ENCODE measurements at places on chromosomes 1 and 21. TPM values are rescaled to one million over a fixed set of nuclear protein-coding genes. Genes with fewer than 3 reads are reported as not detected.
A peak's percentile ranks its signal among the peaks of the same experiment; 100 is the strongest.

CRNN gene
- total RNA-seq, result 6.6 TPM

DNA sequence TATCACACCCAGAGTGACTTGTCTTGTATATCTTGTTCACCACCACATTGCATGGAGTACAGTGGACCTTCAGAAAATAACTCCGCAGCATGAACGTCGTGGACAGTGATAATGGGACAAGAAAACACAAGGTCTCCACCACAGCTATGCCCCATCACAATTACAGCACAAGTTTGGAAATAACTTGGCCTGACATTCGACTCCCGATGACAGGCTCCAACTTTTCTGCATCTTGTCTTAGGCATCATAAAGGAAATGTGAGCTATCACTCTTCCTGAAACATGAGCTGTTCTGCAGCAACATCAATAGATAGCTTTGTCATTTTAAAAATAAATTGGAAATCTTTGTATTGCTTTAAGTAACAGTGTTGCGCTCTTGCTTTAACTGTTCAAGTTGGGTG lies 2.9 kb downstream of the RRP1B start:
- DNase-seq, result no peak

GRCh38 chr1:179706339-179706941 lies 36.7 kb upstream of the FAM163A start:
- peak; percentile 47 for DNase-seq

DNA sequence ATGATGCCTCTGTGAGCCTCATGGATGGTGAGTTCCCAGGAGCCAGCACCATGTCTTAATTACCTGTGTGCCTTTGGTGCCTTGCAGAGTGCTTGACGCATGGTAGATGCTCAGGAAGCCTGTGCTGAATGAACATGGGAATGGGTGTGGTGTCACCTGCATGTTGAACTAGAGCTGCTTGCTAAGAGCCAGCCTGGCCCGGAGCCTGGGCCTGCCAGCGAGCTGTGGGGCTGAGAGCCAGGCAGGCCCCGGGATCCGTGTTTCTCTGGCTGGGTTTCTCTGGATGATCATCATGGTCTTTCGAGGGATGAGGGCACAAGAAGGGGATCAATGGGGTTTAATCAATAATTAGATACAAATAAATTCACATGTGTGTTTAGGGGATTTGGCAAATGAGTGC lies 6.7 kb upstream of the TEX35 start:
- no peak for DNase-seq

DNA sequence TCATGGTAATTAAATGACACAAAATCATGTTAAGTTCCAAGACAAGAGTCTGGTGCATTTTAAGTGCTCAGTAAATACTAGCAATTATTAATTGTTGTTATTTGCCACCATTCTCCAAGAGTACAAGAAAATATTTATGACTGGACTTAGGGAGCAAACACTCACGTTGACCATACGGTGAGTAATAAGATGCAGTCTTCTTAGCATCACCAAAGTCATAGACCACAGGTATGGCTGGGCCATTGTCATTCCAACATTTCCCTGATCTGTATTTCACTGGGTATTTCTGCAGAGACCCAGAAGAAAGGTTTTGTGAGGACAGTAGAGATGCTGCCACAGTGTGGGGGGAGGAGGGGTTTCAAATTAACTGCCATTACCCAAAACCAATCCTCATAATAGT lies 4.7 kb downstream of the ITLN2 start:
- DNase-seq, result no peak

- peak; percentile 92 for DNase-seq
These were observed 82.5 kb upstream of the ZNF648 start for GRCh38 chr1:182143825-182144645.

- DNase-seq, result peak; percentile 40
These were observed 2.7 kb upstream of the RAD54L start for GRCh38 chr1:46244656-46245371.

DNA sequence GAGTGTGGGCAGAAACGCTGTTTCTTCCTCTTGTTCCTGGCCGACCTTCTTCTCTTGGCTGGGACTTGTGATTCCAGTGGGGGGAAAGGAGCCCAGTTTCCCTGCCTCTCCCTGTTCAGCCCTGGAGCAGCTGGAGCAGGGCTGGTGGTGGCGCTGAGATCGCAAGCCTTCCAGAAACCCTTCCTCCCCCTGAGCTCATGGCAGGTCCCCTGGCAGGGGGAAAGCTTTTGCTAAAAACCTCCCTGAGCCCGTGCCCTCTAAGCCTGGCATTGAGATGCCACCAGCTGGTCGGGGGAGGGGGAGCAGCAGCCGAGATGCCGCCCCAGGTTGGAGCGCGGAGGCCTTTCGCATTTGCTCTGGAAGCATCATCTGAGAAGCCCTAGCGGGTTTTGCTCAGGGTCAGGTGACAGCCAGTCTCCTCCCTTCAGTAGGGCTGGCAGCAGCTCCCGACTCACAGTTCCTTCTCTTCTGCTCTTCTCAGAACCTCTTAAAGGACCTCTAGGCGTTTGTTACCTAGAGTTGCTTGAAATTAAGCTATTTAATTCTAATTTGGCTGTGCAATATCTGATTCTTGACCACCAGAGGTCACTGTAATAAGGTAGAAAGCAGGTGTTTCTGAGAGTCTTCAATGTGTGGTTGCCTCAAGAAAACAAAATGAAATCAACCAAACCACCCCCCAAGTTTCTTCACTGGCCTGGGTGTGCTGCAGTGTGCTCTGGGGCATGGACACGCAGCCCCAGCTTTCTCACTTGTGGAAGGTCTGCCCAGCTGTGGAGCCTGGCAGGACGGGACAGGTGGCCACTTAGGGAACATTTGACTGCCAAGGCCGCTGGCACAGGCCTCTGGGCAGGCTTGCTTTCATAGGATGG lies 257.3 kb downstream of the CAMTA1 start:
- peak; percentile 50 for DNase-seq

Data from bronchial epithelial cell (primary cell).